ENCODE measurements at places on chromosomes 6 and 20.

DNA sequence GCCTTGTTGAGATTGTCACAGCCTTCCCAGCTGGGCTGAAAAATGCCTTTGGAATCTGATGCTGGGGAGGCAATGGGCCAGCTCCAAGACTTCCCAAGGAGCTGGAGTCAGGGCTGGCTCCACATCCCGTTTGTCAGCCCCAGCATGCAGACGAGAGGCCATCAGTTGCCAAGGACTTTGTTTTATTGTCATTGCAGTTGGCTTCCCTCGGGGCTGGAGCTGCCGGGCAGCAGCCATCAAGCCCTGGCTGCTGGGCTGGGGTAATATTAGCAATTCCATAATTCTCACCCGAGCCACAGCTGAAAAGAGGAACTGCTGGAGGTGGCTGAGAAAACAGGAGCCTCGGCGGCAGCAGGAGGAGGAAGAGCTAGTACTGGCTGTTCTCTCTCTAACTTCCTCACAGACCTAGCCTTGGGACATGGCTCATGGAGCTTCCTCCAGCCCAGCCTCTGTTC, 182.5 kb downstream of the CDC5L start:
- DNase-seq = no peak

DNA sequence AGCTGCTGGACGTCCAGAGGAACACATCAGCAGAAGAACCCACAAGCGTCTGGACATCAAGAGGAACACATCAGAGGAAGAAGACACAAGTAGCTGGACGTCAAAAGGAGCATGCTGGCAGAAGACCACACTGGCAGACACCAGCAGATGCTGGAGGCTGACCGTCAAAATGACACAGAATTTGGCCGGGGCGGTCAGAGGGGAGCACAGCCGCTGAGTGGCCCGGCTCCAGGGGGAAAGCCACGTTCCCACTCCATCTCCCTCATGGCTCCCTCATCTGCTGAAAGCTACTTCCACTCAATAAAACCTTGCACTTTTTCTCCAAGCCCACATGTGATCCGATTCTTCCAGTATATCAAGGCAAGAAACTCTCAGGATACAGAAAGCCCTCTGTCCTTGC, 283.6 kb downstream of the PTPRT start:
- DNase-seq = no peak

GRCh38 chr6:170180671-170181337, 110.1 kb downstream of the DLL1 start:
- no peak for DNase-seq

GRCh38 chr20:18254615-18255014, 33.7 kb upstream of the ZNF133 start:
- no peak for DNase-seq

- no peak for DNase-seq
Measured at GRCh38 chr6:157172830-157173536, 150.3 kb downstream of the TMEM242 start.

DNA sequence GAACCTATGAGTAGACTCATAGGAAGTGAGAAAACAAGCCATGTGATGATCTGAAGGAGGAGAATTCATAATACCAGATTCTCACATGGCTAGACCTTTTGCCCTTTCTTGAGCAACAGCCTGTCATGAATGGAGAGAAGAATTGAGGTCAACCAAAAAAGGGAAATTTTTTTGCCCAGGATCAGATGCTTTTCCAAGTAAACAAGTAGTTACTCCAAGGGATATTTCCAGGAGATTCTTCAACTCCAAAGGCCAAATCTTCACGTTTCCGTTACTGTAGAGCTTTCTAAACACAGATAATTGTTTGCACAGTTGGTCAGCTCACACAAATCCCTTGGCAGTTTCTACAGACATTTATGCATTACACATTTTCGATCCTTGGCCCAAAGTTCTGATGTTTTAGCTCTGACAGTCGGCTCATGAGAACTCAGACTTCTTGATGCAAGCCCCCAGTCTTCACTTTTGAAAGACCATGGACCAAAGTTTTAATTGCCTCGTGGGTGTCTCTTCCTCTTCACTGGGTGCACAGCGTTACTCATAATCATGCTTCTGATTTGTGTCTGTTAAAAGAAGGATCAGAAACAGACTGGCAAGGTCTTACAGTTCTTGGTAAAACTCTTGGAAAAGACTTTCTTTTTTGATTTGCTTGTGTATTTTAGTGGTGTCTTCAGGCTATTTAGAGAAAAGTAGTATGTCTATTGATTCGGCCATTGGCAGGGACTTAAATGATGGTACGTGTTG, 115.0 kb downstream of the TSHZ2 start:
- DNase-seq = no peak

Data from naive thymus-derived CD8-positive, alpha-beta T cell (primary cell).